ENCODE measurements at places on chromosomes 1 and 21. TPM values are rescaled to one million over a fixed set of nuclear protein-coding genes. Genes with fewer than 3 reads are reported as not detected.

The OR2T11 gene
- total RNA-seq = 8.2 TPM

The LCE3D gene
- not detected for total RNA-seq

The TMEM200B gene
- total RNA-seq = 20.8 TPM

The LCE3E gene
- not detected for total RNA-seq

The SPRR4 gene
- not detected for total RNA-seq

The SWT1 gene
- total RNA-seq = 7.5 TPM

The ZNF678 gene
- 11.1 TPM for total RNA-seq

The ARMH1 gene
- 0.22 TPM for total RNA-seq

The NTRK1 gene
- not detected for total RNA-seq

The DNAJC6 gene
- 6.2 TPM for total RNA-seq

The PRAMEF10 gene
- total RNA-seq = not detected

The NEGR1 gene
- under 0.01 TPM for total RNA-seq

The IFI44 gene
- total RNA-seq = under 0.01 TPM

The IL20 gene
- total RNA-seq = not detected

The HMCN1 gene
- 0.39 TPM for total RNA-seq

The FCGR3A gene
- total RNA-seq = not detected

The BMP8A gene
- not detected for total RNA-seq

The TMEM269 gene
- total RNA-seq = 0.22 TPM

The SLC22A15 gene
- 3.9 TPM for total RNA-seq

The BLACAT1 gene
- 2.5 TPM for total RNA-seq

The AZIN2 gene
- 2.6 TPM for total RNA-seq

The COL16A1 gene
- 26.6 TPM for total RNA-seq

The CFHR5 gene
- total RNA-seq = not detected

The STUM gene
- not detected for total RNA-seq

The RPE65 gene
- total RNA-seq = not detected

The APOBEC4 gene
- total RNA-seq = not detected

The MYOG gene
- not detected for total RNA-seq

The PLEKHN1 gene
- 4.3 TPM for total RNA-seq

The NBPF6 gene
- not detected for total RNA-seq

The IRF6 gene
- total RNA-seq = 28.7 TPM

The BTG3 gene
- 43.2 TPM for total RNA-seq

The FNDC5 gene
- not detected for total RNA-seq

The SLC25A34 gene
- 0.33 TPM for total RNA-seq

The ETNK2 gene
- 144 TPM for total RNA-seq

The AADACL3 gene
- total RNA-seq = not detected

The OR2L3 gene
- total RNA-seq = not detected

The SYPL2 gene
- 0.11 TPM for total RNA-seq

Measured in placental epithelial cell (primary cell).